Left lobe of liver (tissue), 2 donors: ENCODE measurements at places on chromosomes 12 and 14.
A peak's percentile ranks its signal among the peaks of the same experiment; 100 is the strongest.

DNA sequence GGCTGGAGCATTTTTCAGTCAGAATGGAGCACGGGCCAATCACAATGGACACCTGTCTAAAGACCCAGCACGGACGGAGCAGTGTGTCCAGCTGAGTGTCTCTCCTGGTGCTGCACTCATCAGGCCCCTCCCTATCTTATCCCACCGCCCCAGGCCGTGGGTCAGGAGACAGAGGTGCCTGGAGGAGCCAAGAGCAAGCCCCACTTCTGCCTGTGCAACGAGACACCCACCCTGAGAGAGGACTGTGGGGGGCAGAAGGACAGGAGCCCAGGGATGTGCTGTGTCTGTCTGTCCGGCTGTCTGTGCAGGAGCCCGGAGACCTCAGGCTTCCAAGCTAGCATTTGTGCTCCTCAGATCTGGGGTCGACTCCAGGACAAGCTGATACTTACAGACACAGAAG lies 69.6 kb upstream of the SFSWAP start:
- DNase-seq: no peak

- peak; percentile 76 for DNase-seq
Measured at GRCh38 chr14:102323102-102323501, 3.6 kb downstream of the ZNF839 start.

GRCh38 chr12:95326445-95326844 lies 108.8 kb downstream of the VEZT start:
- DNase-seq: no peak

GRCh38 chr12:80837342-80837978 lies 100.3 kb downstream of the LIN7A start:
- no peak for DNase-seq
